ENCODE measurements at places on chromosomes 6 and 20.

DNA sequence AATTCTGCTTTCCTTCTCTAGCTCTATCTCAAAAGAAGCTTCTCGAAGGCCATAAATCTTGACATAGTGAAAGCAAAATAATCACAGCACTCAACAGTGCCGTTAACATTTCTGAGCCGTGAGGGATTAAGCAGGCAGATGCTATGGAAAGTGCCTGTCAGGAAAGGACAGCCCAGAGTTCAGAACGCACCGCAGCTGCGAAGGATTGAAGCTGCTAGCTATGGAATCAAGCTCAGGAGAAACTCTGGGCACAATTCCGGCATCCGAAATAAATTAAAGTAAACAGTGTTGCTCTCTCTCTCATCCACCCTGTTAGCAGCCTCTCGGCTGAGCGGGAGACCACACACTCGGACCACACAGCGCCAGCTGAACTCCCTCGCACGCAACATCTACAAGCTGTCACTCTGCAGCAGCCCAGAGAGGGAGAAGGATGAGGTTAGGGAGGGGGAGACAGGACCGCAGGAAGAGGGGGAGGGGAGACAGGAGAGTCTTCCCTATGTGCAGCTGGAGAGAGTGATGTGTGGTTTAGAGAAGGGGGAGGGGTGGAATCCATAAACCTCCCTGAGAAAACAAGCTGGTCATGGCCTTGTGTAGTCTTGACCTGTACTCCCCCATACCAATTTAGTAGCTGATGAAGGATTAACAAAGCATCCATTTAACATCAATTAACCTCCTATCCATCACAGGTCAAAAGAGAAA, 9.0 kb downstream of the EXOC2 start:
- DNase-seq: peak; percentile 65

GRCh38 chr6:17169711-17170110, 67.9 kb downstream of the STMND1 start:
- no peak for DNase-seq

DNA sequence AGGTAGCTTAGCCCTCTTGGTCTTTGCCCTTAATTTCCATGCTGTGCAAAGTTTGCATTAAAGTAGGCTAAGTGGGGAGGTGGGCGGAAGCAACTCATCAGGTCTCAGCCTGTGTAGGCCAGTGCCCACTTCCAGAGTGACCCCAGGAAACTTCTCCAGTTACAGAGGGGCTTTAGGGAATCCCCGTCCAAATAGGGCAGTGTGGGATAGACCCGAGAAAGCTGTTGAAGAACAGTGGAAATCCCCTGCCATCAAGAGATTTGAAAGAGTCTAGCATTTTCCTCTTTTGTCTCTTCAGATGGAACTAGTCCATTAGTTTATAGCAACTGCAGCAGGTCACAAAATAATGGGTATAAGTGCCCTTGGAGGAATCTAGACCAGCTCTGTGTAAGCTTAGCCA, 20.2 kb downstream of the SF3B5 start:
- no peak for DNase-seq

GRCh38 chr20:4684837-4685413, 36.8 kb upstream of the PRND start:
- no peak for DNase-seq

DNA sequence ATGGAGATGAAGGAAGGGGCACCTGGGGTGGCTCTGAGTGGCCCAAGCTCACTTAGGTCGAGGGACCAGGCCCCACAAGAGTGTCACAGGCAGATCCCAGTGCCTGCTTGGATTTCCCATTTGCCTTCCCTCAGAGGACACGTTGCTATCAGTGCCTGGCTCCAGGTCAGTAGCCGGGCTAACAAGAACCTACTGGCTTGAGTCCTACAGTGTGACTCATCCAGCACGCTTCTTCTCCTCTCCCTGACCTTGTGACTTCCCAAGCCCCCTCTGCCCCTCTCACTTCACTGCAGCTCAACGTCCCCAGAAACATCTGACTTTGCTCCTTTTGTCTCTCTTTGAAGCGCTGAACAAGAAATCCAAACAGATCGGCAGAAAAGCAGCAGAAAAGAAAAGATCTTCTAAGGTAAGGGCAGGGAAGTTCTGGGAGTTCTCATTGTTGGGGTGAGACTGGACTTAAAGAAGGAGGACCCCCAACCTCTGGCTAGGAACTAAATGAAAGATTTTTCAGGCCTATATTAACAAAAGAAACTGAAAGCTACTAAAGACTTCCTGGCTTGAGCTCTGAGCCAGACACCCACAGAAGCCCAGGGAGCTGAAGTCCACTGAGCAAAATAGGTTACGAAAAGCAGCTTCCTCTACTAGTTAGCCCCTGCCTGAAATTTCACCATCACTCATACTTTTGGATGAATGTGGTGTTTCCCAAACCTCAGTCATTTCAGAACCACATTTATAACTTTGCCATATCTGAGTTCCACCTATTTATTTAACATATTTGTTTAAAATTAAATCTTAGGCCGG, 21.5 kb downstream of the ASIP start:
- DNase-seq: no peak

DNA sequence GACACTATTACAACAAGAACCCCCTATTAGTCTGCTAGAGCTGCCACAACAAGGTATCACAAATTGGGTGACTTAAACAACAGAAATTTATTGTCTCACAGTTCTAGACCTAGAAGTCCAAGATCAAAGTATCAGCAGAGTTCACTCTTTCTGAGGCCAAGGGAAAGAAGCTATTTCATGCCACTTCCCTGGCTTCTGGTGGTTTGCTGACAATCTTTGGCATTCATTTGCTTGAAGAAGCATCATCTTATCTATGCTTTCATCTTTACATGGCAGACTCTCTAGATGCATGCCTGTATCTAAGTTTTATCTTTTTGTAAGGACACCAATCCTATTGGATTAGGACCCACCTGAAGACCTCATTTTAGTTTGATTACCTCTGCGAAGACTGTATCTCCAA, 296.8 kb upstream of the MARCKS start:
- DNase-seq: no peak

DNA sequence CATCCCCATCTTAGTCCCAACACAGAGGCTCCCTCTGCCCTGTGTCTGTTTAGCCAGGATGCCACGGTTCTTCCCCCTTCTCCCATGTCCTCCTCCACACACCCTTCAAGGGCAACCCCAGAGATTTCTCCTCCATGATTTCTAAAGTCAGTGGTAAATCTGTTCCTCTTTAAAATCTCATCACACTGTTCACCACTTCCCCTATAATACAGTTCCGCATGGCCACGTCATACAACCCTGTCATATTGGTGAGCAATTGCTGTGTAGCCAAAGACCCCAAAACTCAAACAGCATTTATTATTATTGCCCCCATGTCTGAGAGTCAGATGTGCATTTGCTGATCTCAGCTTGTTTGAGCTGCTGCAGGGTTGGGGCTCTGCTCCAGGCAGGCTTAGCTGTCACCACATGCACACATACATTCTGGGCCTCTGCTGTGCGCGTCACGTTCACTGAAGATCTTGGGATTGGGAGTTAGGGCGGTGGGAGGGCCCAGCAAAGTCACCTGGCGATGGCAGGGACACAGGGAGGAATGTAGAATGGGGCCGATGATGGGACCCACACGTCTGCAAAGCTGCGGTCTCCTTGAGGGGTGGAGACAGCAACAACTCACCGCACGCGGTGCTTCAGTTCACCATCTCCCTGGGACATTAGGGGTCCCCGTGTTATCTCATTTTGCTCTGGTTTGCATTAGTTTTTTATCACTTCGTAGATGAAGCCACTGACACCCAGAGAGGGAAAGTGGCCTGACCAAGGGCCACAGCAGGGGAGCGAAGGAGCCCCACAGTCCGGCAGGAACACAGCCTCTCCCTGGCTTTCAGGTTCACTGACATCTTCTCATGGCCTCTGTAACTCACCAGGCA, 36.9 kb upstream of the CD93 start:
- no peak for DNase-seq

DNA sequence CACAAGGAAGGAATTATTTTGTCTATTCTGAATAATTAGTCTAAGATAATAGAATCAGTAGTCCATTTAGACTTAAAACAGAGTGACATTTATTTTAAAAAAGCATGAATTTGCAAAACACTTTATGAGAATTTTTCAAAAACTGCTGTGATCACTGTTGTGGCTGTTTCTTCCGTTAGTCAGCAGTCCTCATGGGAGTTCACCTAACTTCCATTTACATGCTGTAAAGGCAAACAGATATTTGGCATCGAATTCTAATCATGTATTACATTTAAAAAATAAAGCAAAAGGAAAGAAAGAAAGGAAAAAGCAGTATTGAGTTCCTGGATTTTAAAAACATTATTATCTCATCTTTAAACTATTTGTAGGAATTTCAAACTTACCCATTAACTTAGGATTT, 111.8 kb downstream of the MTHFD1L start:
- DNase-seq: no peak

- DNase-seq: no peak
These were observed 13.3 kb downstream of the GABBR1 start for GRCh38 chr6:29619578-29620160.

DNA sequence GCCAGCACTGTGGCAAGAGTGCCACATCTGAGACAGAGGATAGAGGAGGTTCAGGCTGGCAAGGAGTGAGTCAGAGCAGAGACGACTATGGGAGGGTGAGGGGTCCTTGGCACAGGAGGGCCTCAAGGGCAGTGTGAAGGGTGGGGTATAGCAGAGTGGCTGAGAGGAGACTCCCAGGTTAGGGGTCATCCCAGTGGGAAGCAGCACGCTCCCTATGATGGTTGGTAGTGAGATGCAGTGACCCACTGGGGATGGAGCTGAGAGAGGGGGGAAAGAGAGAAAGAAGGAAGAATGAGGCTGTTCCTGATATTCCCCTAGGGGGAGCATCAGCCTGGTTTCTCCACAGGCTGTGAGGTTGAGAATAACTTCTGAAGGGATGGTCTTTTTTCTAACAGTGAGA, 97.3 kb downstream of the INSM1 start:
- DNase-seq: no peak

GRCh38 chr20:16158090-16158975, 414.9 kb downstream of the KIF16B start:
- no peak for DNase-seq

GRCh38 chr6:152246554-152247337, 390.4 kb downstream of the SYNE1 start:
- no peak for DNase-seq

DNA sequence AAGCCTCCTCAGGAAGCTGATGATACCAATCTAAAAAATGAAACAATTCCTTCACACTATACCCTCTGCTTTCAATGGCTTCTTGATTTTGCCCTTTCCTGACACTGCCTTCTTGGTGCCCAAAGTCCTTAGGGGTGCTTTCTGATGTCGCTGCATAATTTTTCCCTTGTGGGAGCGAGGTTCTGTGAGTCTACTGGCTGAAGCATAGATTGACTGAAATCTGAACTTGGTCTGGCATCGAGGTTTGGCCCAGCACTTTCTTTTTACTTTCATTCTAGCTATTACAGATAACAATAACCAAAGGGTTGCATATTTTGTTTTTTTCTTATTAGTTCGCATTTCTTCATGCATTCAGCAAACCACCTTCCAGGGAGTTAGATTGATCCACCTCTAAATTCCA, 65.8 kb downstream of the E2F3 start:
- no peak for DNase-seq

DNA sequence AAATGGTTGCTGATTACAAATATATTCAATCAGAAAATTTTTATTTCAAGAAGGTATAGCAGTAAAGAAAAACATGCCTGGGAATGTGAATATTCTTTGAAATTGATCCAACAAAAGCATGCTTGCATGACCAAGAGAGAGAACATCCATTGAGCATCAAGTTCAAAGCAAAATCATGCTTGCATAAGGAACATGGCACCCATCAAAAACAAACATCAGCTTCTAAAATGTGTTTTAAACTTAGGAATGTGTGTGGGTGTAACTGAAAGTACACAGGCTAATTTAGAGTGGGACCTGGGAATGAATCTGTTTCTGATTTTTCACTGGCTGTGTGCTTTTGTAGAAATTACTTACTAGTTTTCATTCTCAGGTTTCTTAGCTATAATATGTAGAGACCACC, 5.6 kb downstream of the SLC17A5 start:
- peak; percentile 41 for DNase-seq

DNA sequence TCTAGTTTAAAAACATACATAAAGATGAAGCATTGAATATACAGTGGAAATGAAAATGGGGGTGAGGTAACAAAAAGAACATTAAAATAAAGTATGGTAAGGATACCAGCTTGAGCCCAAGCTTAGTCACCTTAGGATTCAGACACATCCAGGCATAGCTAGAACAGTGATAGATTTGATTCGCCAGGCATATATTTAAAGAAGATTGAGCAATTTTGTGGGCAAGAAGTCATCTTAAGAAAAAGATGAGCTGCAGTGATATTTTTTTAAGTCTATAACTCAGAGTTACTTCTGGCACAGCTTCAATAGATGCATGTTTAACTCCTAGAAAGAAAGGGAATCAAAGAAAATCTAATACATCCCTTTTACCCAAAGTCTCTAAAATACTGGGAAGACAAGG, 97.9 kb downstream of the BMP5 start:
- no peak for DNase-seq

- DNase-seq: no peak
These were observed 130.9 kb downstream of the RFPL4B start for GRCh38 chr6:112478036-112478435.

- DNase-seq: no peak
These were observed 8.4 kb downstream of the STXBP5 start for GRCh38 chr6:147212622-147213021.

GRCh38 chr6:1039746-1040145, 272.2 kb upstream of the FOXQ1 start:
- DNase-seq: peak; percentile 34

DNA sequence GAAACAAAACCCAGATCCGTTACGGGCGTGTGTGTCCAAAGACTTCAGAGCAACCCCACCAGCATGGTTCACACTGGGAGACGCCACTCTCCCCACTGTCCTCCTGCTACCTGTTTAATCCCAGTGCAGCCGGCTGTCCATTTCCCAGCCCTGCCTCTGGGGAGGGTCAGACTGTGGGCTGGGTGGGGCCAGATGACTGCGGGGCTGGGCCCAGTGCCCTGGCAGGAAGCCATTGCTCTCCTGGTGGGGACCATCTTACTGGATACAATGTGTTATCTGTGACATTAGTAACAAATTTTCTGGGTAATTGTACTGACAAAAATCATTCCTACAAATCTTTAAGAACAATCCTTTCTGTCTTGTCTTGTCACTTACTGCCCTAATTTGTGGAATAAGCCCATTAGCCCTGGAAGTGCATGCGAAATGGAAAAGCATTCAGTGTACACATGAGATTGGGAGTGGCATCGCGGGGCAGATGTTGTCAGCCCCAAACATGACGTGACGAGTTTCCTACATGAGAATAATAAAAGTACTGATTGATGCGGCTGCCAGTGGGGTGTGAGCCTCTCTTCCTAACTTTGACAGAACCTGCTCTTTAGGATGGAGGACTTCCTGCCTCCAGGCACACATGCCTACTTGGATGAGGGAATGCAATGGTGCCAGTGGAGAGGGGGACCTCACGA, 37.9 kb upstream of the PCMTD2 start:
- peak; percentile 66 for DNase-seq

- DNase-seq: no peak
These were observed 327.2 kb upstream of the ZFP64 start for GRCh38 chr20:52518735-52519134.

- DNase-seq: peak; percentile 42
These were observed 5.3 kb upstream of the FOXC1 start for GRCh38 chr6:1604158-1605003.

- DNase-seq: no peak
These were observed 20.7 kb upstream of the HEY2 start for GRCh38 chr6:125728739-125729138.

- peak; percentile 61 for DNase-seq
These were observed 77.0 kb downstream of the ATXN1 start for GRCh38 chr6:16684195-16684689.

GRCh38 chr6:165556116-165556843, 106.8 kb downstream of the PDE10A start:
- peak; percentile 9 for DNase-seq
